Stimulated activated CD4-positive, alpha-beta T cell treated with anti-CD3 and anti-CD28 coated beads, TNF-alpha, amount 100 ng/mL, for 24 hours (primary cell): ENCODE measurements at places on chromosomes 1 and 21.

GRCh38 chr21:15277466-15277865 is 212.7 kb upstream of the NRIP1 start:
- no peak for DNase-seq

DNA sequence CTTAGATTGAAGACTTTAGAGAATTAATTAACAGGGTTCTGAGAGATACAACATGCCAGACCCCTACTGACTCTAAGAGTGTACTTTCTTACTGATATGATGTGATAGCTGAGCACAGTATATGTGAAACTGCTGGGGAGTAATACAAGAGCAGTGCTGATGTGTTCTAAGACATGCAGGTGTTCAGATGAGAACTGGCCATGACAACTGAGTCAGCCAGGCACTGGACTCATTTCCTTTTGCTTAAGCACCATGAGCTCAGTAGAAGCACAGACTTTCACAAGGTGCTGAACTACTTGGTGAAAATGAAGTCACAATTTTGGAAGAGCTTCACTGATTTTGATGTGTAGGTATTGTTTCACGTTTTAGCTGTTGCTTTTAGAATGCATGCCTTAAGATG is 15.9 kb upstream of the POGZ start:
- DNase-seq, result no peak

GRCh38 chr1:27218736-27219135 is 15.7 kb upstream of the WDTC1 start:
- no peak for DNase-seq

DNA sequence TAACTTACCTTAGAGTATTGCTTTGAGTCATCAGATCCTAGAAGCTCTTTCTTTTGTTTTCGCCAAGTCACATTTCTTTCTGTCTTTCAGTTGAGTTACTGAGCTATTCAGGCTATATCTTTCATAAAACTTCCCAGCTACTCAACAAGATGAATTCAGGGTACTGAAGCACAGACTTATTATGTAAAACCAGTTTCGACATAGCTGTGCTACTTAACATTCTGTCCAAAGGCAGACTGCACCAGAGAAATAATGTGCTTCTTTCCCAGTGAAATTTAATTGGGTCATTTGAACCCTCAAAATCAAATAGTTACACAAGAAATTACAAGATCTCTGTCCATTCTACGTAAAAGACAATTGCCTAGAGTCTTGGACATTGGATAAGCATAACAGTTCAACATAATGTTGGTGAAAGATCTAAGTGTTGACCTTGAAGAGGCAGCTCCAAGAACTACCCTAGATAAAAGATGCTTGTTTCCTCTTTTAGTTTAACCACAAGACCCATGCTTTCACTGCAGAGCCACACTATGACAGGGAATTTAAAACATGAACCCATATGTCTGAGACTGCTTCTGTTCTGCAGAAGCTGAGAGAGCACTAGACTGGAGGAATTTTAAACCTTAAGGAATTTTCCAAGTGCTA is 163.2 kb downstream of the LRRC40 start:
- no peak for DNase-seq

GRCh38 chr1:78586572-78586971 is 33.7 kb upstream of the IFI44L start:
- no peak for DNase-seq

DNA sequence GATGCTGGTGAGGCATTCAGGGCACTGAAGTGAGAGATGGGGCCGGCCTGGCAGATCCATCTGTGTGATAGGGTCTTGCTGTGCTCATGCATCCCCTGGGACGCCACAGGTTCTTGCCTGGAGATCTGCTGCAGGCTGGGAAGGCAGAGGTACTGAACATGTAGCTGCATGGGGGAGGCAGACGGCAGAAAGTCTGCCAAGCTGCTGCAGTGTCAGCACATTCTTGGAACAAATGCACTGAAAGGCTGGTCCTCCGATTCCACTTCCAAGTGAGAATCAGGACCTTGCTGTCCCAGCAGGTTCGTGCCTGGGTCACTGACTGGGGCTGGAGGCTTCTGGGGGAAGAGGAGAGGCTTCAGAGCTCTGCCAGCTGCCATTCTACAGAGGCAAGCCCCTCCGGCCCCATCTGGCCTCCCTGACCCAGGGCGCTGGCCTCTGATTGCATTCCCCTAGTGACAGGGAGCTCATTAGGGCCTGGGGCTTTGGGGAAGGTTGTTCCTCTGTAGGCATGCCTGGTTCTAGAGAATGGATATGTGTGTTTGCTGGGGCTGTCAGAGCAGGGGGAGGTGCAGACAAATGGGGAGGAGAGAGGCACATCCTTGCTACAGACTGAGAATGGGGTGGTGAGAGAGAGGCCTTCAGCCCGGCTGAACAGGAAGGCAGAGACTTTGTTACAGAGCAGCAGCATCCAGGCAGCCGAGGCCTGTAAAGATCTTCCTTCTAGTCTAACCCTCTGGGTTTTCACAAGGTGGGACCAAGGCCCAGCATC is 174.0 kb downstream of the TRABD2B start:
- no peak for DNase-seq

GRCh38 chr1:3919706-3920105 is 19.6 kb upstream of the C1orf174 start:
- DNase-seq, result no peak

DNA sequence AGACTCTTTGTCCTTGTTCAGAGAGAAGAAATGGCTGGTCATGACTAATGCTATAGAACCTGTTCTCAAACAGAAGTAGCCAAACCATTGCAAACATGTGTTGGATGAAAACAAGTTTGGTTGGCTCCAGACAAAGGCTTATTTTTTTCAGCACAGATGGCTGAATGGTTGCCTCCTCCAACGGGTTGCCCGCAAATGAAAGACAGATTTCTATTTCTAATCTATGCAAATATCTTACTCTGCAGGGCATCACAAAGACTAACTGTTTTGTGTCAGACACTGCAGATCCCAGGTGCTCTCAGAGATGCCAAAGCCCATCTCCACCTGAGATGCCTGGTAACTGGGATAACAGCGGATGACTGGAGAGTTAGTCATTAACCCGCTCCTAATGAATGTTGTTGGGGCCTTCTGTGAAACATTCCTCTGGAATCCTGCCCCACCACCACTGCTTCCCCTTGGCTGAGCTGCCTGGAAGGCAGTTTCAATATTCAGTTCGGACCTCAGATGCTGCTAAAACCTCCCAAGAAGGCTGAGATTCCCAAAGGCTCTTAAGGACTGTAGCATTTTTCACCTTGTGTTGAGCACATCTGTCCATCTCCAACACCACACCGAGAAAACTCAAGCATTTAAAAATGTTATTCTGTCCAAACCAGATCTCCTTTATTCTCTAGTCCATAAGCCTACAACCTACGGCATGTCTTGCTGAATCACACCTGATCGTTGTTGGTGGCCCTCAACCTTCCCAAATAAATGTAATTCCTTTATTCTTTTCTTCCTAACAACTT is 104.4 kb downstream of the PTPN14 start:
- DNase-seq, result no peak

- DNase-seq, result no peak
Measured at GRCh38 chr1:75492011-75492410, 118.9 kb downstream of the SLC44A5 start.

DNA sequence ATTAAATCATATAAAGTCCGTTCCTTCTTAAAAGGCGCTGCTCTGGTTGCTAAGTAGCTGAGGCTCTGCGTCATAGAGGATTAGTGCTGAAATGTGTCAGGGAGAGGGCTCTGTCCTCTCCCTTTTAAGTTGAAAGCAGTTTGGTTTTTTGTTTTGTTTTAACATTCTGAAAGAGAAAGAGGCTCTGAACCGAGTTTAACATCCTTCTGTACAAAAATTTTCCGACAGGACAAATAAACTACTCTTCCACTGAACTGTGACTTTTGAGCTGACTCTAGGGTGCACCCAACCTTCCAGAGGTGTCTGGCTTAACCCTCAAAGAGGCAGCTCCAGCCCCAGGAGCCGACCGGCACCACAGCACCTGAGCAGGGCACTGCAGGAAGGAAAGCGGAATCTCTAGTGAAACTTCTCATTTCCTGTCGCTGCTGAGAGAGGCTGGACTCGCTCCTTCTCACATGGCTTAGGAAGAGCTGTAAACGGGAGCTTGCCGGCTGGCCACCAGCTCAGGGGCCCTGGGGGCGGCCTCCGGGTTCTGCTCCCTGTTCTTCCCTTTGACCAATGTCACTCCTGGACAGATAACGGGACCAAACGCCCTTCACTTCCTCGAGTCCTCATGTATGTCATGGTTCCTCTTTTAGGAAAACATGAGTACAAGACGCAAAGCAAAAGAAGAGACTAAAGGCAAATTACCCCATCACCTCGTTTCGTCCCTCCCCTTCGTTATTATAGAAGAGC is 1.2 kb downstream of the VAV3 start:
- peak; percentile 34 for DNase-seq

DNA sequence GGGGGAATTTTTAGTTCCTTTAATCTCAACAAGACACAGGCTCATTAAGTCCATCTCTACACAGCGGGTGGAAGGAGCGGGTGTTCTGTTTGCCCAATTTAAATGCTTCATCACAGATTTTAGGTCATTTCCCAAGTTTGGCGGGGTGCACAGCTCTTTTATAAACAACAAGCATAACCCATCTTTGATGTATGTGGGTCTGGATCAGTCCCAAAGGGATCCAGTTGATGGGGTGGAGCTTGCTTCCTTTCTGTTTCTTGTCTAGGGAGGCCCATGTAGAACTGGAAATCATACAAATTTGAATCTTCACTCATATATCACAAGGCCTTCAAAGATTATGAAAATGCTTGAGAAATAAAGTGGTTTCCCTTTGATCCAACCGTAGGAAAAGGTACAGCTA is 140.5 kb upstream of the C8B start:
- no peak for DNase-seq

- no peak for DNase-seq
Measured at GRCh38 chr1:153251988-153252387, 7.5 kb upstream of the LORICRIN start.

DNA sequence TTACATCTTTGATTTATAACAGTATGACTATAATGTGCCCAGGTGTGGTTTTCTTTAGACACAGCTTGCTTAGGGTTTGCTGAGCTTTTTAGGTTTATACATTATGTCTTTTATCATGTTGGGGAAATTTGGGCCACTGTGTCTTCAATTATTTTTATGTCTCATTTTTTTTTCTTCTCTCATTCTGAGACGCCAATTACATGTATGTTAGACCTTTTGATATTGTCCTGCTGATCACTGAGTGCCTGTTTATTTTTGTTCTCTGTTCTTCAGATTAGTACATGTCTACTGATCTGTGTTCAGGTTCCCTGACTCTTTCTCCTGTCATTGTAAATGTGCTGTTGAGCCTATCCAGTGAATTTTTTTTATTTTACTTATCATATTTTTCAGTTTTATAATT is 36.1 kb downstream of the TNNT2 start:
- DNase-seq, result no peak

GRCh38 chr21:42320791-42321190 is 5.6 kb upstream of the TFF3 start:
- DNase-seq, result no peak

GRCh38 chr21:37535672-37536071 is 169.1 kb downstream of the DYRK1A start:
- no peak for DNase-seq

GRCh38 chr1:68173936-68174737 is 58.2 kb downstream of the WLS start:
- DNase-seq, result no peak

GRCh38 chr1:203170625-203171330 is 4.8 kb downstream of the MYBPH start:
- DNase-seq, result no peak

GRCh38 chr1:3198371-3199271 is 129.6 kb downstream of the PRDM16 start:
- no peak for DNase-seq

DNA sequence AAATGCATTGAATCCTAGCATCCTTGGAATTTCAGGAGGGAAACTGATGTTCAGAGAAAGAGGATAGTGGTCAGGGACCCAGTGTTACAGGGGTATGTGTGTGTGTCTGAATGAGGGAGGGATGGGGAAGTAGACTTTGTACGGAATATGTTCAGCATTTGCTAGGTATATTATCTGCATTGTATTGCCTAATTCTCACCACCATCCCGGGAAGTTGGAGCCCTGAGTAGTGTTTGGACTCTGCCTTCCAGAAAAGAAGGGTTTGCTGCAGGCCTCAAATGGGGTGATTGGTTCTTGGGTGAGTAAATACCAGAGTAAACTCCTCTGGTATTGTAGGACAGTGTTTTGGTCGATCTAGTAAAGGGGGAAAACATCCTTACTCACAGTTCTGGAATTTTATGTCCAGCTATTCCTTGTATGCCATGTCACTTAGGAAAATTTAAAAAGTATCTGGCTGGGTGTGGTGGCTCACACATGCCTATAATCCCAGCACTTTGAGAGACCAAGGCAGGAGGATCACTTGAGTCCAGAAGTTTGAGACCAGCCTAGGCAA is 7.1 kb upstream of the ZNF496 start:
- no peak for DNase-seq

DNA sequence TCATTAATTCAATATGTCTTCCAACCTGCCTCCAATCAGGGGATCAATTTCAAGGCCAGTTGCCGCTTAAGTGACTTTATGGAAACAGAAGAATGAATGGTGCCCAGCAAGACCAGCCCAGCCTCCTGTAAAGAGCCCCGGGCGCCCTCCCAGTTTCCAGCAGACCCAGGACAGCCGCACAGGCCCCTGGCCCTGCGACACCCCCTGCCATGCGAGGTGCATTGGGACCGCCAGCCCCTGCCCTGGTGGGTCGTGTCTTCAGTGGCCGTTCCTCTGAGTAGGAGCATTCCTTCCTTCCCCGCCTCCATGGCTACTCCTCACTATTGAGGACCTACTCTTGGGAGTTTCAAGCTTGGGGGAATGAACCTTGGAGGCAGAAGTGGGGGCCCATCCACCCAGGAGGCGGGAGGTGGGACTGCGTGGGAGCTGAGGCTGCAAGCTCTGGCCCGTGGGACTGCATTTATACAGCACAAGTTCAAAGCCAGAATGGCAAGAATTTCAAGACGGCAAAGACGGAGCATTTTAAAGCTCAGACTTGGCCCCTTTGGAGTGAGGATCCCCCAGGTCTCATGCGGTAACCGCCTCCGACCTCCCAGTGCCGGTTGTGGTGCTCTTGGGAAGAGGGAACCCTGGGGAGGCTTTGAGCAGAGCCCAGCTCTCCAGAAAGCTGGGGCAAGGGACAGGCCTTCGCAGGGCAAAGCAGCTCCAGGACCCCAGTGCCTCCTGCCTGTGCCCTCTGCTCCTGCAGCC is 73.1 kb upstream of the ACTRT2 start:
- DNase-seq, result no peak
